Esophagus squamous epithelium (tissue), 5 donors: ENCODE measurements at places on chromosomes 6 and 20.

DNA sequence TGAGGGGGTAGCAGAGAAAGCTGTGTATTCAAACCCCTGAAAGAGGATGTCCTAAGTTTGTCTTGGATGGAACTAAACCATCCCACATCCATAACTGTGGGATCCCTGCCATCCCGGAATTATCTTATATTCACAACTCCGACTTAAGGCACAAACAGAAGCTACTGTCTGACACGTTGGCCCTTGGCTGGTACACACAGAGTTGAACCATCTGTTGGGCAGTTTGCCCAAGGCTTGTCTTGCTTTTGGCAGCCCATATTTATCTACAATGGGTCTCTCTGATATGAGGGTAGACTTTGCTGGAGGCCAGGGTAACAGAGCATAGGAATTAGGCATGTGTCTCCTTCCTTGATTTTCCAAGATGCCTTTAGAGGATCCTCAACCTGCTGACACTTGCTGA, 116.6 kb upstream of the PROKR2 start:
- no peak for DNase-seq

DNA sequence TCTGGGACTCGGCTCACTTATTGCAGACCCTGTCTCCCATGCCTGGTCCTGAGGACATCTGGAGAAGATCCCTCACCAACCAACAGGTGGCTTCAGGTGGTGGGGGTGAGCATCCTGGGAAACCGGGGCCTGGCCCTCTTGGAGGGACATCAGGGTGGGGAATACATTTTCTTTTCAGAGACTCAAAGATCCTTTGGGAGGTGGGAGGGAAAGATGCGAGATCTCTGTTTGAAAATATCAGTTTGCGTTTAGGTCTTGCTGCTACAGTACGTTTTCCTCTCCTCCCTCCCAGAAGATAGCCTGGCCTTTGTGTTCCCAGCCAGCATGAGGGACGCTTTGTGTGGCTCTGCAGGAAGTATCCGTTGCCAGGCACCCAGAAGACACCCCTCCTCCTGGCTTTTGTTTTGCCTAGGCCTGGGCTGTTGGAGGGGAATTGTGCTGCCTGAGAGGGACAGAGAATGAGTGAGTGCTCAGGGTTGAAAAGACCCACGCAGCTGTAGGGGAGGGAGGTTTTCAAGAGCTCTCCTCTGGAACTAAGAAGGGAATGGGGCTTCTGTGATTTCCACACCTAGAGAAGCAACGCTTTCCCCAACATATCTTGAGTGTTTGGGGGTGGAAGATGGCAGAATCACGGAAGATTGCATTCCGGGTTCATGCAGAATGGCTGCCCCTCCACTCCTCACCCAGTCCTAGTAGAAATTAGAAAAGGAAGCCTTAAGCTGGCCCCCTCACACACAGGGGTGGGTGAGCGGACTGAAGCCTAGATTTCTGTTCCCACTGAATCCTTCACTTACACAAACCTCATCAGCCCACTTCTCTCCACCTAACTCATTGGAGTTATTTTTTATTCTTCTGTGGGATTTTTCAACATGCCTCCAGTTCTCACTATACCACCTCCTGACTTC, 22.0 kb upstream of the SLC2A12 start:
- DNase-seq = no peak

- DNase-seq = no peak
Measured at GRCh38 chr6:70706491-70707123, 38.9 kb downstream of the SMAP1 start.

- no peak for DNase-seq
Measured at GRCh38 chr6:95576218-95576997, 927 bp upstream of the MANEA start.

DNA sequence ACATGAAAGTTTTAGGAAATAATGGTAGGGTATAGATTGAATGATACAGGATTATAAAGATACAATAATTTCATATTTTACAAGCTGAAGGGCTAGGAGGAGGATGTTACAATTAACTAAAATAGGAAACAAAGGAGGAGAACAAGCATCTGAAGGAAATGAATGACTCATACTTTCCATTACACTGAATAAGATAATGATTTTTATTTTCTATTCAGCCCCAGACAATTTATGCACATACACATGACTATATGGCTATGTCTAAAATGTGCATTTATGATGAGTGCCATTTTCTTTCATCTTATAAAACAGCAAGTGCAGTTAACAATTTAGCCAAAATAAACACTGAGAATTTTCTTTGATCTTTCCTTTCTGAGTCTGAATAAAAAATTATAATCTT, 994.6 kb upstream of the ADGRB3 start:
- DNase-seq = no peak

DNA sequence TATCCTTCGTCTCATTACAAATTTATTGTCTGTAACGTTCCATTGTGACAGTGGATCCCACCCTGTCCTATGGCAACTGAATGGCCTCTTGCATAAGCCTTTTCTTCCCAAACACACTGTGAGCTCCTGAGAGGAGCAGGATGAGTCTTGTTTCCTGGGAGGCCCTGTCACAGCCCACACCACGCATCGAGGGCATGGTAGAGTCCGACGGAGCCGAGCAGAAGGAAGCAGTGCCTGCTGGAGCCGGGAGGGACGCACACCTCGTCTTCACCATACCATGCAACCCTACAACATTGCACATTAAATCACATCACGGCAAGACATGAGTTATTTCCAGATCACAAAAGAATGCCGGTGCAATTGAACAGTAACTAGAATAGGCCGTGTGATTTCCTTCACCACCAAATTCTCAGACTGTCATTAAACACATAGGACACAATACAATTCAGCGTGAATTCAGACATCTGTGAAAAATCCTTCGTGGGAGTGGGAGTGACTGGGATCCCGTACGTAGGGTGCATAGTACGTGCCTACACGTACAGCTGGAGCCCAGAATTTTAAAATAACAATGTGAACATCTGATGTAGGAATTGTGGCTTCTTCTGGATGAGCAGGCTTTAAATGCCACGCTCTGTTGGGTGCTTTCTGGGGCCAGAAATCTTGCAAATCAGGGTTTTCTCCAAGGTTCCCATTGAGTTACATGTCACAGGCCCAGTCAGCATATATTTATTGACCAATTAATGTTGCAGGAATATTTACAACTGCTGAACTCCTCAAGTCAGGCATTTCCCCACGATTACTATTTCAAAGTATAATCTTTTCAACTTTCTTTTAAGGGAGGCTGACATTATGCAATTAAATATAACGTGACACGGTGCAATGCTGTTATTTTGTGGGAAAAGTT, 201.8 kb downstream of the TTLL2 start:
- no peak for DNase-seq

GRCh38 chr6:6820641-6821238, 232.2 kb downstream of the LY86 start:
- DNase-seq = no peak

- no peak for DNase-seq
Measured at GRCh38 chr6:44117397-44118128, 9.7 kb downstream of the MRPL14 start.

DNA sequence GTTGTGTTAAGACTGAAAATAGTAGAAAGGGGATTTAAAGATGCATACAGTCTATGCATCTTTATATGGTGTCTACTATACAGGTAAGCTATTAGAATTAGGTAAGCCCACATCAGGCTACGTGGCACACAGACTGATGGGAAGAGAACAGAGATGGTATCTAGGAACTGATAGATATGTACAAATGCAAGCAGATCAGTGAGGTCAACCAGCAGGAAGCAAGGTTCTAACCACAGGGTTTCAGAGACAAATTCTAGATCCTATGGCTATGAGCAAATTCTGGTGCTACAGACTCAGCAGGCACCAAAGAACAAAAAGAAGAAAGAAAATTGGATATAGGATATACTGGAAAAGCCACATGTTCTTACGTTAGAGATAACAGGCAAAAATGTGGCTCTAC, 110.6 kb downstream of the TRDN start:
- DNase-seq = no peak

GRCh38 chr6:80276861-80277260, 170.4 kb downstream of the BCKDHB start:
- DNase-seq = no peak

- no peak for DNase-seq
Measured at GRCh38 chr20:11799281-11799684, 118.4 kb upstream of the BTBD3 start.

GRCh38 chr6:33091957-33092356, 16.2 kb downstream of the HLA-DPB1 start:
- DNase-seq = no peak

DNA sequence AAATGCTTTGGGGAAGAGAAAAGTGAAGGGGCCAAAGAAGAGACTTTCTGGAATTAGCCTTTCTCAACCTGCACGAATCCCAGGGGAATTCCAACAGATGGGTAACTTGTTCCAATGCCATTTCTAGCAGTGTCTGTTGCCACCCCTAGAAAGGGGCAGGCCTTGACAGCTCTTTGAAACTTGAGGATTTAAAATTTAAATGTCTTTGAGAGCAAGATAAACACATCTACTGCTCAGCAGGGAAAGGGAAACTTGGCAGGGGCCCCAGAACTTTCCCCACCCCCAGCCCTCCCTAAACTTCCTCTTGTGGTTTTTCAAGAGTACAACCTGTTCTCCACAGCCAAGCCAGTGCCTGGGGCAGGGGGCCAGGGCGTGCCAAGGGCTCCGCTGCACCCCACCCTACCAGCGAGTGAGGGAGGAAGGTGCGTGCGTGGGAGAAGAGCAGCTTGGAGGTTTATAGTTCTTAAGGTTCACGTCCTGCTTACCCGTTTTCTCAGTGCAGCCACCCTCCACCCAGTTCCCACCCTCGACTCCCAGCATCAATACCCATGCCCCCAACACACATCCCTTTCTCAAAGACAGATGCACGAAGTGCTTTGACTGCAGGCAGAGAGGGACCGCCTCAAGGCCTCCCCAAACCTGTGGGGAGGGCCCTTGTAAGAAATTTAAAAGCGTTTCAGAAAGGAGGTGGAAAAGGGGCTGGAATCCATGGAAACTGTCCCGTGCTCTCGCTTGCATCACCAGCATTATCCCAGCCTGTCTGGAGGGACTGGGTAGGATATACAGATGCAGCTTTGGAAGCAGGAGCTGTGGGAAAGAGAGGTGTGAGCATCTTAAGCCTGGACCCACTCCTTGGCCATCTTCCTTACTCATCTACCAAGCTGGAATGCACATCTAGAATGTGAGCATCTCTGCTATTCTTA, 4.5 kb upstream of the TAF8 start:
- peak; percentile 81 for DNase-seq

DNA sequence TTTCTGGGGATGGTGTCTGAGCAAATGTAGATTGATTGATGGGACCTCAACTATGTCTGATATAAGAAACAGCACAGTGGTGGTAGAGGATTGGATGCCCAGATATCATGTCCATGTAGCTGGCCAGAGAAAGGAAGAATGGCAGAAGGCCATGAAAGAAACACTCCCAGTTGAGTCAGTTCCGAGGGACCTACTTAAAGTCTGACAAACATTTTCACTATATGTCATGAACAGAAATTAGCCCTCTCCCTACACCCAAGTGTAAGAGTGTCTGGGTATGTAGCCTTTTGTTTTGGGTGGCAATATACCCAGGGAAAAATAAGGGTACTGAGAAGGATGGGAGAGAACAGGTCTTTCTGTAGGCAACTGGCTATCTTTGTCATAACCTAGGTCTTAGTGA, 434.2 kb downstream of the BCKDHB start:
- DNase-seq = no peak

GRCh38 chr6:50843842-50844241, 25.2 kb downstream of the TFAP2B start:
- DNase-seq = no peak

GRCh38 chr6:133855276-133855990, 33.5 kb upstream of the TCF21 start:
- no peak for DNase-seq

- no peak for DNase-seq
Measured at GRCh38 chr6:3350252-3350796, 91.6 kb downstream of the PSMG4 start.

GRCh38 chr6:139448051-139448649, 73.7 kb upstream of the CITED2 start:
- DNase-seq = no peak

- DNase-seq = no peak
Measured at GRCh38 chr20:49866051-49866450, 49.3 kb downstream of the SPATA2 start.

GRCh38 chr6:92122746-92123145, 1296.6 kb downstream of the EPHA7 start:
- no peak for DNase-seq

GRCh38 chr20:8215361-8215781, 83.3 kb downstream of the PLCB1 start:
- DNase-seq = no peak

DNA sequence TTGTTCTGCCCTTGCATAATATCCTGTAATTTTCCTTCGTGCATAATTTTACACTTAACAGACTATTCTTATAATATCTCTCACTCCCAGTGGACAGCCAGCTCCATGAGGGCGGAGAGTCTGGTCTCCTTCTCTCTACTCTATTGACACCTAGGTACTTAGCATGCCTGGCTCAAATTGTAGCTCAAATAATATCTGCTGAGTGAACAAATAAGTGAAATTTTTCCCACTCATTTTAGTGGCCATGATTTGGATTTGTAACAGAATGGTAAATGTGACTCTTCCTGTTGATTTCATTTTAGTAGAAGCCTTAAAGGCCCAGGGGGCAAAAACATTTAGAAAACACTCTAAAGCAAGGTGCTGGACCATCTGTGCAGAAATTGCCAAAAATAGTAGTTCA, 7.8 kb upstream of the DOK5 start:
- no peak for DNase-seq

DNA sequence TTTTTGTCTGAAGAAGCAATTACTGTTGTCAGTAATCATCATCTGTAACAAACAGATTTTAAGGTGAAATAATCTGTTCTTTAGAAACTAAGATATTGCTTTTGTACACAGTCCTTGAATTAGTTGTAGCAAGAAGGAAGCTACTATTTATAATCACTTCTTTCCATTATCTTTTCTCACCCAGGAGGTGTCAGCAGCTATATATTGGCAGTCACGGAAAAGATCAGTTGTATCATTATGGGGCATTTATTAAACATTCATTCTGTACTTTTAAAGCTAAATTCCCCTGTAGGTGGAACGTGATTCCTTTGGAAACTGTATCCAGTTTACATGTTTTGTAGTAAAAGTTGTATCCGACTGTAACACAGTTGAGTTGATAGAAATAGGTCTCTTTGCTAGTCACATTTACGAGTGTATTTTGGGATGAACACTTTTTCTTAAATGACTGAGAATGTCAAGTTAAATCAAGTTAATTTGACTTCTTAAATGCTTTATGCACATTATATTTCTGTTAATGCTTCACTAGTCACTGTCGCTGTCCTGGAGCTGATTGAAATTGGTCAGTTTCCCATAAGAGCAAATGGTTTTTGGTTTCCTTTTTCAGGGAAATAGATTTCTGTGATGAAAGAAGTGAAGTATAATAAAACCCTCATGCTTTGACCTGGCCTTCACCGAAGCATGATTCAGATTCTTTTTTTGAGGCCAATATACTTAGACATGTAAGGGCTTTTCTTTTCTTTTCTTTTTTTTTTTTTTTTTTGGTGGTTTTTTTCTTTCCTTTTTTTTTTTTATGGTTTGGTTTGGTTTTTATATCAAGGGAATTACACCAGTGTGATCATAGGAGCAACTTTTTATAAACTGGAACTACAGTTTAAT, 5.1 kb downstream of the QKI start:
- no peak for DNase-seq
